SHP77 (cell line): ENCODE measurements at places on chromosomes 7 and 10.
A peak's percentile ranks its signal among the peaks of the same experiment; 100 is the strongest.

DNA sequence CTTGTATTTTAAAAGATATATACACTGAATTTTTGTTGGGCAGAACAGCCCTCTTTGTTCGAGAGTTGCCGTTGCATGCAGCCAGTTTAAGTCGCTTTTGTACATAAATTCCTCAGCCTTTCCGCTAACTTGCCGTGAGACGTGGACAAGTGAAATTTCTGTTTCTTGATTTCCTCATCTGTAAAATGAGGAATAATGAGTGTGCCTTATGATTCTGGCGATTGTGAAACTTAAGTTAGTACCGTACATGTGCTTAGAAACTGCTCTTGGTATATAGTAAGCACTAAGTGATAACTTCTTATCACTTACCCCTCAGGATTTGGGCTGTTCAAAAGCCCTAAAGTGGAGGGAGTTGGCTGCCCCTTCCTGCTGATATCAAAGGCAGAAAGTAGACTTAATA is 1.4 kb downstream of the CCNJ start:
- no peak for DNase-seq

- no peak for DNase-seq
Measured at GRCh38 chr10:110184398-110184797, 23.0 kb upstream of the MXI1 start.

GRCh38 chr7:106520962-106521514 is 139.9 kb downstream of the CCDC71L start:
- DNase-seq, result no peak

DNA sequence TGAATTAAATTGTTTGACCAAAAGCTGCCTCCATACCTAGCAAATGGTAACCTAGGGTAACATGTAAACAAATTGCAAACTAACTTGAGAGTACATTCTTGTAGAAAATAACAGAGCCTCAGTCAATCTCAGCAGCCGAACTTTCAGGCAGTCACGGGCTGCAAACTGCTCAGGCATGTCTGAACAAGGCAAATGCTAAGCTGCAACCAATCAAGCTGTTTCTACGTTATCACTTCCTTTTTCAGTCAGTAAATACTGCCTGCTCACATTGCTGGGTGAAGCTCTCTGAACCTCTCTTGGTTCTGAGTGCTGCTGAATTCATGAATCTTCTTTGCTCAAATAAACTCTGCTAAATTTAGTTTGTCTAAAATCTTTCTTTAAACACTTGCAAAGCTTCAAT is 1212.4 kb downstream of the SORCS1 start:
- DNase-seq, result peak; percentile 19

DNA sequence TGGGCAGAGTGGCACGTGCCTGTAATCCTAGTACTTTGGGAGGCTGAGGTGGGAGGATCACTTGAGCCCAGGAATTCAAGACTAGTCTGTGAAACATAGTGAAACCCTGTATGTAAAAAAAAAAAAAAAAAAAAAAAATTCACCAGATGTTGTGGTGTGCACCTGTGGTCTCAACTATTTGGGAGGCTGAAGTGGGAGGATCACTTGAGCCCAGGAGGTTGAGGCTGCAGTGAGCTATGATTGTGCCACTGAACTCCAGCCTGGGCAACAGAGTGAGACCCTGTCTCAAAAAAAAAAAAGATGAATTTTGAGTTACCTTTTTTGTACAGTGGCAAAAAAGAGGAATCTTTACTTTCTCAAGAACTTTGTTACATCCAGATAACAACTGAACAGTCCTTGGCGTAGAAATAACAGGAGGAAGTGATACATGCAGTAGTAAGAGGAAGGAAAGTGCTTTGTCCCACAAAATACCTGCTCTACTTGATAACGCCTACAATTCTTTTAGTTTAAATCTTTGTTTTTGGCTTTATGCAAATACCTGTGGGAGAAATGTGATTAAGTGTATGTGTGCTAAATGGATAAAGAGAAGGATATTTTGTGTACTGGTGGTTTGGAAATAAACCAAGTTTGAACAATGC is 29.3 kb downstream of the SPAG6 start:
- DNase-seq, result no peak

DNA sequence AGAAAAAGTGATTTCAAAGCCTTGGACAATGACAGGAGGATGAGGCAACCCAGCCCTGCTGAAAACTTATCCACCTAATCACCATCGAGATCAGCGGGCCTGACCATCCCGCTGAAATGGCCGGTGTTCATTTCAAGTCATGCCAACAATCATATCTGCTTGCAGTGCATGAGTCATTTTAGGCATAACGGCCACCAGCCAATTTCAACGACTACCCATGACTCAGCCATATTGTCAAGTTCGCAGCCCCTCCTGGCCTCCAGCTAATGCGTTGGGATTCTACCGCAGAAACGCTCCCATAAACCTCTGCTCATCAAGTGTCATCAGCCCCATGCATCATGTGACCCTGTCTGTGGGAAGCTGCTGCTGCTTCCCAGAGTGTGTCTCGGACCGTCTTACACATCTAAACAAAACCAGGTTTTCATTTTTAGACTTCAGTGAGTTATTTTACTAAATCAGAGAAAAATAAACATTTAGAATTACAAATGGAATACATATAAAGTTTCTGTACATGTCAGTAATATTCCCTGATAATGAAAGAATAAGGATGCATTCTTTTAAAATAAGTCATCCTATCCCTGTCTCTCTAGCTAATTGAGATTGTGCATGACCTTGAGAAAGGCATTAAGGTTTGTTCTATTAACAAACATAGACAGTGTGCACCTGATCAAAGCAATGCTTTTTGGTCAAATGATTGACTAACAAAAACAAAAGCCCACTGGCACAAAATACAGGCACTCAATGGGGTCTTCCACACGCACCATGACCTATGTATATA is 188.9 kb downstream of the ADAM12 start:
- peak; percentile 28 for DNase-seq

DNA sequence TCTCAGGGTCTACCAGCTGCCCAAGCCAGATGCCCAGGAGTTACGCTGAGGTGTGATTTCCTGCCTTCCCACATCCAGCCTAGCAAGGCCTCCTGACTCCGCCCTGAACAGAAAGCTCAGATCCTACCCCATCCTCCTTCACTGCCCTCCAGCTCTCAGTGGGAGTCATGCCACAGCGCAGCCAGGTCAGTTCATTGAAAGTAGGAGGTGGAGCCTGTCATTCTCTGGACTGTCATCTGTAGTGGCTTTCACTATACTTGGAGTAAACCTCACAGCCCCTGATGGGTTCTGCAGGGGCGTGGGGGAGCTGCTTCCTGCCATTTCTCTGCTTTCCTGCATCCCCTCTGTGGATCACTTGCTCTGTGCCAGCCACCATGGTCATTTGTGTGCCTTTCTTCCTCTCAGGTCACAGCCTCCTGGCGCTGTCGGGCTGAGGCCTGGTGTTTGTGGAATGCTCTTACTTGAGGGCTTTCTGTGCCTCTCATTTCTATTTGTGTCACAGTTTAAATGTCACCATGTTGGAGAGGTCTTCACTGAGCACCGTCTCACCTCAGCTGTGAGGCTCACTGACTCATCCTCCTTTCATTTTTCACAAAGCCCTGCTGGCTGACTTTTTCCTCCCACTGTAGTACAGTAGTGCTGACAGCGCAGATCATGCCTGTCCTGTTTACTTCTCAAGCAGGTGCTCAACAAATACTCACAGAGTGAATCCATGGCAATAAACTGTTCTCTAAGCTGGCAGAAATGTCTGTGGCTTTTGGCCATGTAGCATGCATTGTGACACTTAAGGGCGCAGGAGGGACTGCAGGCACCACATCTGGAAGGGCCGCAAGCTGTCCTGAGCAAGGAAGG is 61.0 kb upstream of the TMEM248 start:
- DNase-seq, result peak; percentile 63

GRCh38 chr7:115827305-115828045 is 203.1 kb downstream of the TFEC start:
- DNase-seq, result no peak
